ENCODE measurements at places on chromosomes 6 and 20. TPM values are rescaled to one million over a fixed set of nuclear protein-coding genes. Genes with fewer than 3 reads are reported as not detected.

DNA sequence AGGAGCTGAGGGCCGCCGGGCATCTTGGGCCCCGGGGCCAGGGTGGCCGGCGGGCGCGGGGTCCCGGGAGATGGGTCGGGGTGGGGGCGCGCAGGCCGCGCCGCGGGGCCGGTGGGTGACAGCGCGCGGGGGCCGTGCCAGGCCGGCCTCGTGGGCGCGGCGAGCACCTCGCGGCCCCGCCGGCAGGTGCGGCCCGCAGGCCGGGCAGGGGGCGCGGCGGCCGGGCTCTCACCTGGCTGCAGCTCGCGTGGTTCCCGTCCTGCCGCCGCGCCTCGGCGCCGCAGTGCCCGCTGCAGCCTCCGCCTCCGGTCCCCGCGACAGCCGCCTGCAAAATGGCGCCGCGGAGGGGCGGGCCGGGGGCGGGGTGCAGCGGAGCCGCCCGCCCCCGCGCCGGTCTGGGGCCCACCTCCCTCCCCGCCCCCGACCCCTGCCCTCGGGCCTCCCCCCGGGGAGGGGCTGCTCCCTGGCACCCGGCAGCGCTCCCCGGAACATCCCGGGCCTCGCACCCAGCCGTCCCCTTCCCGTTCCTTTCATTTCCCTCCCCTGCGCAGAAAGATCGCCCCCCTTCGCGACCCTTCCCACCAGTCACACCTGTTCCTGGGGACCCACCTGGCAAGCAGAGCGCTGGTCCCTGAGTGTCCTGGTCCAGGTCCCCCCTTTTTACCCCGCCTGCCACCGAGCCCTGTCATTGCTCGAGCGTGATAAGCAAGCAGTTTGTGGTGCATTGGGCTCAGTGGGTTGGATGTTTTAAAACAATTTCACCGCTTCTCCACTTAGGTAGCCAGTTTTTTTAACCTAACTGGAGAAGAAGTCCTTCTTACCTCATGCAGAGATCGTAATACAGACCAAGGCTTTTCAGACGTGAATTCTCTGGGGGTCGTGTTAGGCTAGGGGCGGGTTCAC, at the start of gene SLC23A2:
SLC23A2 (minus strand) TSS at position 337 of the 903 bp plus-strand sequence. CDS start 68,948 bp downstream, outside the sequence.
- peaks cover 23% of the 10 kb centered on the region for H3K4me1 ChIP-seq
- peak within 1 kb of the TSS; percentile 99 for H3K4me3 ChIP-seq
- DNase-seq, result peak; percentile 75
- peaks cover 3% of the 10 kb centered on the region for H3K36me3 ChIP-seq
- peak within 1 kb of the TSS; percentile 98 for H3K27ac ChIP-seq

DNA sequence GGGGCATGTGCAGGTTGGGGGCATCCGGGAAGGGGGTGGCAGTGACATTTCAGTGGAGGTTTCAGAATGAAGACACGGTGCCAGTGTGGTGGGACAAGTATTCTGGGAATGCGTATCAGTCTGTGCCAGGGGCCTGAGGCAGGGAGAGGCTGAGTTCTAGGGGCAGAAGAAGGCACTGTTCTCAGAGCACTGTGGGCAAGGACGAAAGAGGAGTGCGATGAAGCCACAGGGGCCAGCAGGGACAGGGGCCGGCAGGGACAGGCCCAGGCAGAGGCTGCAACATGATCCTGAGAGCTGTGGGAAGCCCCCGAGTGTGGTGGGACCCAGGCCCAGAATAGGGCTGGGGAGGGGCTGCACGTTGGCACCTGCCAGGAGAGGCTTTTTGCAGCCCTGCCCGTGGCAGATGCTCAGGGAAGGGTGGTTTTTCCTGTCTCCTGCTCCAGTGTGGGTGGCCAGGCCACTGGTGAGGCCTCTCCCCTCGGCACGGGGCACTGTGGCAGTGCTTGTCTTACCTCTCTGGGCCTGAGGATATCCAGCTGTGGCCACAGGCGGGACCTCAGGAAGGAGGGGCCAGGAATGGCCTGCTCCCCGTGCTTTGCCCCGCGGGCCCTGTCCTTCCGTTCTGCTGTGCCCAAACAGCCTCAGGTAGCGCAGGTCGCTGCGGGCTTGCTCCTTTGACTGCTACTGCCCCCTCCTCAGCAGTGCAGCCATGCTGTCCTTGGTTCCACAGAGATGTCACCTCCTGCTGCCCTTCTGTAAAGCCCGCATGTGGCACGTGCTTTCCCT, 10.0 kb downstream of the ENTPD6 start:
- no peak overlapping the region for H3K27ac ChIP-seq
- DNase-seq, result no peak
- H3K36me3 ChIP-seq, result peaks cover 12% of the 10 kb centered on the region
- peaks cover 2% of the 10 kb centered on the region for H3K27me3 ChIP-seq
- H3K4me3 ChIP-seq, result no peak overlapping the region

- no peak overlapping the region for H3K4me3 ChIP-seq
- peaks cover 63% of the 10 kb centered on the region for H3K36me3 ChIP-seq
- no peak for DNase-seq
- peaks cover 19% of the 10 kb centered on the region for H3K4me1 ChIP-seq
- no peaks in the 10 kb centered on the region for H3K27me3 ChIP-seq
Observed at GRCh38 chr20:3911956-3912355, 22.8 kb downstream of the PANK2 start.

DNA sequence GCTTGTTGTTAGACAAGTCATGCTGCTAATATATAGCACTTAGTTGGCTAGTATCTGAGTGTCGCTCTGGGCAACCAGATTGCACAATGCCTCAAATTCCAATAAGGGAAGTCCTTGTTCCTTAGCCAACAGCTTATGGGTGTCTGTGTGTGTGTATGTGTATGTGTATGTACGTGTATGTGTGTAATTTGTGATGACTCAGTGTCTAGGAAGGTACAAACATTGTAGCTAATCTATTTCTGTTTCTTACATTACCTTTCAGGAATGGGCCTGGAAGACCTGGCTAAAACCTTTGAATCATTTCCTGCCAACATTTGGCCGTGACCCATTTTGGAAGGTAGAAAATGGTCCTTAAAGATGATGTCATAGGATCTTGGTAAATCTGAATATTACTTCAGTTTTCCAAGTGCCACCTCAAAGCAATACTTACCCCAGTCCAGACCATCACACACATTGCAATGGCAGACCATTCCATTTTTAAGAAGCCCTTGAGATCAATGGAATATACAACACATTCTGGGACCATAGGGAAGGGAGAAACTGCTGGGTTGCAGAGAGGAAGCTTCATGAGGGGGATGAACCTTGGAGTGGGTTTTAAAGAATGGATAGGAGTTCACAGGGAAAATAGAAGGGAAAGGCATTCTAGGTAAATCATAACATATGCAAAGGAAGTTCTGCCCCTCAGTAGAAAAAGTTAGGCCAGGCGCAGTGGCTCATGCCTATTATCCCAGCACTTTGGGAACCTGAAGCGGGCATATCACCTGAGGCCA, 25.1 kb downstream of the NEDD9 start:
- peaks cover 78% of the 10 kb centered on the region for H3K4me1 ChIP-seq
- H3K36me3 ChIP-seq, result peaks cover 69% of the 10 kb centered on the region
- H3K4me3 ChIP-seq, result no peak overlapping the region
- peak overlapping the region; percentile 78 for H3K27ac ChIP-seq
- DNase-seq, result no peak
- no peaks in the 10 kb centered on the region for H3K27me3 ChIP-seq

- peaks cover 6% of the 10 kb centered on the region for H3K27me3 ChIP-seq
- no peak for DNase-seq
- no peaks in the 10 kb centered on the region for H3K36me3 ChIP-seq
- no peak overlapping the region for H3K27ac ChIP-seq
Observed at GRCh38 chr6:154561750-154562149, 51.3 kb upstream of the CNKSR3 start.

RREB1 gene
- 39.1 TPM for total RNA-seq

GRCh38 chr6:15620611-15621010, 42.2 kb downstream of the DTNBP1 start:
- H3K27ac ChIP-seq, result no peak overlapping the region
- H3K36me3 ChIP-seq, result peaks cover 7% of the 10 kb centered on the region
- H3K4me3 ChIP-seq, result no peak overlapping the region
- H3K4me1 ChIP-seq, result peaks cover 10% of the 10 kb centered on the region

Measured in activated naive CD8-positive, alpha-beta T cell treated with anti-CD3 and anti-CD28 coated beads, Interleukin-2, amount 10 ng/mL, durations not matched to agents 7 days and 5 days (primary cell).